ENCODE measurements at places on chromosomes 7 and 10.

GRCh38 chr7:96285579-96285978, 36.3 kb downstream of the SLC25A13 start:
- no peak for DNase-seq

DNA sequence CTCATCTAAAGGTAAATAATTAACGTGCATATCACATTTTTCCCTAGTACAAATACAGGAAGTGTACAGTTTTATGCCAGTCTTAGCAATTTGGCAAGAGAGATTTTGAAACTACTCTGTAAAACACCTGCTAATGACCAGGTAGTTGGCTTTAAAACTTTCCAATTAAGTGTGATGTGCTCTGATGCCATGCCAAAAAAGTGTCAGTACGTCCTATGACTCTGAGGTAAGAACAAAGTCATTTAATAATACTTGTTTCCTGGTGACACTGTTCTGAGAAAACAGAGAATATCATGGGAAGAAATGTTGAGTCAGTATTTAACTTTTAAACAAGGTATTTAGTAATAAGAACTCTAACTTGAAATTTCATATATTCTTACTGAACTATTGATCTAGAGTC, 9.6 kb downstream of the PDZD8 start:
- DNase-seq: no peak

DNA sequence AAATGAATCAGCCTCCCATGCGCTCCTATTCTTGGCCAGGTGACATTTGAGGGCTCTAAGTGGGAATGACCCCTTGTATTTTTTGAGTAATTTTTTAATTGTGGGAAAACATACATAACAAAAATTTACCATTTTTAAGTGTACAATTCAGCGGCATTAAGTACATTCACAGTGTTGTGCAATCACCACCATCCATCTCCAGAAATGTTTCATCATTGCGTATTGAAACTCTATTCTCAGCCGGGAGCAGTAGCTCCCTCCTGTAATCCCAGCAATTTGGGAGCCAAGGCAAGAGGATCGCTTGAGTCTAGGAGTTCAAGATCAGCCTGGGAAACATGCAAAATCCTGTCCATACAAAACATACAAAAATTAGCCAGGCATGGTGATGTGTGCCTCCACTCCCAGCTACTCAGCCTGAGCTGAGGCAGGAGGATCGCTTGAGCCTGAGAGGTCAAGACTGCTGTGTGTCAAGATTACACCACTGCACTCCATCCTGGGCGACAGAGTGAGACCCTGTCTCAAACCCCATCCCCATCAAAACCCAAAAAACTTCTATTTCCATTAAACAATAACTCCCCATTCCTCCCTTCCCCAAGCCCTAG, 2.5 kb downstream of the ANTXRL start:
- DNase-seq: no peak

DNA sequence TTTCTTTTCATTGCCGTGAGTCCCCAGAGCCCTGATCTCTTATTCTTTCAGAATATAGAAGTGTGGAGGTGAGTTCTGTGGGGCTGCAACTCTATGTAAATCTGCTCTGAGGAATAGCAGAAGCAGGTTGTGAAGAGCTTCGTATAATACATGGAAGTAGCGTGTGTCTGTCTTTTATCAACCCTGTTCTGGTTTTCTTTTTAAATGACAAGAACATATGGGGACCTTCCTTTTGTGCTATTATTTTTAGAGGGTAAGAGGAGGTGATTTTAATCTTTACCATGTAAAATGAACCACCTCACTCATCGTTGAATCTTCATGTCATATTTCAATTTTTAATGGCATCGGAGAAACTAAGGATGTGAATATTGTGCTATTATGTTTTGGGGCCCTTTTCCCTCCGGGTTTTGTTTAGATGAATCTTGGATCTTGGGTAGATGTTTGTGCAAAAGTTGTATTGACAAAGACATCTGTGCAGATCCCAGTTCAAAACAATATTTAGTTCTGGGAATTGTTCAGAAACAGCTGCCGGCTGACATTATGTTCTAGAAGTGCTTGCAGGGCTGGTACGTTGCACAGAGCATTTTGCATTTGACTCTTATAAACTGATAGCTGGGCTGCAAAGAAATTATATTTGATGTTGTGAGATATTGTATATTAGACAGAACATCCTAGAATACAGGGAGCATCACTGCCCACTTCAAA, 46.7 kb downstream of the PLXDC2 start:
- DNase-seq: no peak

DNA sequence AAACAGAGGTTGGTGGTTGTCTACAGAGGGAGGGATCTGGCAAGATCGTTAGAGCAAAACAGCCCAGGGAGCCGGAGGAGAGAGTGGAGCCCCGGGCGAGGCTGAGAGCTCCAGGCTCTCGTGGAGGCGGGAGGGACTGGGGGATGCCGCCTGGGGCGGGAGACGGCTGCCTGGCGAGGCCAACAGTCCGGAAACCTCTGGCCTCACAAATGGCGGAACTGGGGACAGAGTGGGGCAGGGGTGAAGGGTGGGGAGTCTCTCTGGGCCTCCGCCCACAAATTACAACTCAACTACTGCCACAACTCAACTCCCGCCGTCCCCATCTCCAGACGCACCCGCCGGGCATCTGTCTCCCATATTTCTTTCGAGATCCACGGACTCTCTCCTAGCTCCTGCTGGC, 47.7 kb downstream of the CLEC2L start:
- DNase-seq: no peak

DNA sequence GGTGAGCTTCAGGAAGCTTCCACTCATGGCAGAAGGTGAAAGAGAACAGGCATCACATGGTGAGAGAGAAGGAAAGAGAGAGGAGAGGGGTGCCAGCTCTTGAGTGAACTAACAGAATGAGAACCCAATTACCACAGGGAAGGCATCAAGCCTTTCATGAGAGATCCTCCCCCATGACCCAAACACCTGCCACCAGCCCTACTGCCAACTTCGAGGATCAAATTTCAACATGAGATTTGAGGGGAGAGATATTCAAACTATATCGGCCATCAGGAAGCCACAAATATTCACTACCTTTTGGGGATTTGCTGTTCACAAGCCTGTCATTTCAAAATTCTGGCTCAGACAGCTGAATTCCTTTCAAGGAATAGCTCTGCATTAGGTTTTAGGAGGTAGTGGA, 39.9 kb upstream of the SMNDC1 start:
- DNase-seq: no peak

GRCh38 chr10:79559726-79560125, 481 bp downstream of the SFTPA2 start:
- no peak for DNase-seq

DNA sequence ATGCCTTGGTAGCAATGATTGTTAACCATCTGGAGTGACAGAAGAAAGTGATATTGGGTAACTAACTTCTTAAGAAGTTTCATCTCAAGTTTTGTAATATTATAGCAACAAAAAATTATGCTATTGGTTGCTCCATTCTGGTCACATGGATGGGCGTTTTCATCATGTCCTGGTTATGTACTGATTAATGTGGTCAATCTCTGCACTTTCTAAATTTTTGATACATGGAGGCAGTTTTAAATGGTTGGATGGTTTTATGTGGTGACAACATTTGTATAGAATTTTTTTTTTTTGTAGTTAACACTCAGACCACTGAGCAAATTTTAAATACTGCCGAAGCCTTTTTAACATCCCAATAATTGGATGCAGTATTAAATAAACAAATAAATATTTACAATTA, 55.2 kb upstream of the CCAR1 start:
- DNase-seq: no peak

DNA sequence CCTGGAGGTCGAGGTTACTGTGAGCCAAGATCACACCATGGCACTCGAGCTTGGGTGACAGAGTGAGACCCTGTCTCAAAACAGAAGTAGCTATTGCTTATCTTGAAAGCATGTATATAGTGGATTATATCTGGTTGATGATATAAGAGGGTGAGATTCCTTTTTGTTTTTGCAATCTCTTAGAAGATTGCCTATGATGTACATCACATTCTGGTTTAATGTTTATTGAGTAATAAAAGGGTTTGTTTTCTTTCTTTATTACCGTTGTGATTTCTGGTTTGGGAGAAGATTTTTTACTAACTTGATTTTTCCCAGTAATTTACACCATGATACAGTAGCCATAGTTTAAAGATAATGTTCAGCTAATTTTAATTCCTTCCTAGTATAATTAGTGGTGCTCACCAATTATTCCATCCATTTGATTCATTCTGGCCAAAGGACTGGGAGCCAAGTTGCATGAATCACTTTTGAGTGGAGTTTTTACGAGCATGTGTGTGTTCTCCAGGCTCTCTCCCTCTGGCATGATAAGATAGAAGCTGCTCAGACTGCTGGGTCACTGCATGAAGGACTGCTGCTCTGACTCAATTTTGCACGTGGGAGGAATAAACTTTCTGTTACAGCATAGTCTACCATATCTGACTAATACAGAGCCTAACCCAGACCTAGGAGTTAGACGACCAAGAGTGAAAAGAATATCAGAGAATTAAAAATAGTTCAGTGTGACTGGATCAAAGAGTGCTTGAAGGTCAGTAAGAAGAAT, 13.5 kb upstream of the TSPAN13 start:
- no peak for DNase-seq

DNA sequence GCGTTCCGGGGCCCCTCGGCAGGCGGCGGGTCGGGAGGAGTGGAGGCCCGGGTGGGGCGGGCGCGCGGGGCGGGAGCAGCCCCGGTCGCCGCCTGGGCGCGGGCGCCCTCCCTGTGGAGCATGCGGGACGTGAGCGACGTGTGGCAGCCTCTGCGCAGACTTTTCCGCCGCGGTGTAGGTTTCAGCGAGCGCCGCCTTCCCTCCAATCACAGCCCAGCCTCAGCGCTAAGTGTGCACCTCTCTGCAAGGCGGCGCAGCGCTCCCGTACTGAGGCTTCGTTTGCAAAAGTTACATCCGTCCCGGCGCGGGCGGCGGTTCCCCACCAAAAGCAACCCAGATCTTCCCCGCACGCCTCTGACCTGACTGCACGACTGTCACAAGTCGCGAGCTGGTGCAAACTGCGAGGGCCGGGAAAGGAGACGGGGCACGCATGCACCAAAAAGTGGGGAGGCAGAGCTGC, 1.2 kb upstream of the PFKFB3 start:
- peak; percentile 60 for DNase-seq

DNA sequence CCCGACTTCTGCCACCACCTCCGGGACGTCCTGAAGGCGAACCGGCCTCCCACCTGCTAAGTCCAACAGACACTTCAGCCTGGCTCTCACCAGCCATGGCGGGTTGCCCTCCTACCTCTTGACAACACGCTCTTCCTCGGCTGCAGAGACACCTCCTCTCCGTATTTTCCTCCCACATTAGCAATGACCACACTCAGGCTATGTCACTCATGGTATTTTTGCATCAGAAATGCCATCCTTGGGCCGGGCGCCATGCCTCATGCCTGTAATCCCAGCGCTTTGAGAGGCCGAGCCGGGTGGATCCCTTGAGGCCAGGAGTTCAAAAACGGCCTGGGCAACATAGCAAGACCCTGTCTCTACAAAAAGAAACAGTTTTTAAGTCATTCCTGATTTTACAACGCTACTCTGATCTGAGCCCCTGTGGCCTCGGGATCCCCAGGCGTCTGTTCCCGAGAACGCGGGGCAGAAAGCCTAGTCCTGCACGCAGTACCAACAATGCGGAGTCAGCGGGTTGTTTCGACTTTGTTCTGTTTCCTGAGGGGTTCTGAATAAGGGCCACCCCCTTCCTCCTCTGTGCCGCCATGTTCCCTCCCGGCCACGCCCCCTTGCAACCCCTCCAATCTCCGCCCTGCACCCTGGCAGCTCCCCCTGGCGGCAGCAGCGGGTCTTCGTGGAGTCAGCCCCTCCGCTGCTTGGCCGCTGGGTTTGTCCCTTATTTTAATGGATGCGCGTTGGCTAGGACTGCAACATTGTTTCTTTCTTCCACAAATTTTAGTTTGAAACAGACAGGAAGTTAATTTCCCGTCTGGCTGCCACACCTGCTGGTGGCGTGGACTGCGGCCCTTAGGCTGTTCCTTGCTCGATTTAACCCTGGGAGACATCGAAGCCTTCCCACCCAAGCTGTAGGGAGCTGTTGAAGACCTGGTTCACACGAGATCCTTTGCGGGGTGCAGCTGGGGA, 9.7 kb upstream of the ZFAND2A start:
- peak; percentile 83 for DNase-seq
